ELF-1 (cell line): ENCODE measurements at places on chromosomes 2 and 18.
A peak's percentile ranks its signal among the peaks of the same experiment; 100 is the strongest.

DNA sequence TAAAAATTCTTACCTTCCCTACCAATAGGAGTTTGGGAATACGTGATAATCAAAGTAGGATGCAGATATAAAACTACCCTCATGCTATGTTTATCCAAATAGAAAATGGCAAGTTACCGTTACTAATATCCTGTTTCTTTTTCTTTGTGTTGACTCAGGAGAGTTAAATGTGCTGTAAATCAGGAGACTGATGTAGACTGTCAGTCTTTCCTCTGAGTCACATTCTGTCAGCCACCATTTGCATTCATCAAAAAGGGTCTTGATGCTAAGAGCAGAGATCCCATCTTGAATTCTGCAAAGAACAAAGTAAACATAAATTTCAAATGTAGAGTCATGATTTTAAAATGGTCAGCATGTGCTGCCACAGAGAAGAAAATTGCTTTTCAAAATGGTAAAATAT lies 712.8 kb downstream of the SOCS6 start:
- DNase-seq = no peak

DNA sequence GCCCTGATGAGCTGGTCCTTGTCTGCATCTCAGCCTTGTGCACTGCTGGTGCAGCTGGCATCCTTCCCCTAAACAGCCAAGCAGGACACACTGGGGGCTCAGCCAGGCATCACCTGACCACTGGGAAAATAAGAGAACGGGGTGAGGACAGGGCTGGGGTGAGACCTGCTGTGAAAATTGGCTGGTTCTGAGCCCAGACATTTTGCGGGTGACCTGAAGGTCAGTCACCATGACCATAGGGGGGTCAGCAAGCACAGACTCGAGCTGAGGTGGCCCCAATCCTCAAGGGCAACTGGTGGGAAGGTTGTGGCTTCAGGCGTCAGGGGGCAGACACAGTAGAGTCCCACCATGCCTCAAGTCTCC lies 144.9 kb upstream of the TWIST2 start:
- DNase-seq = no peak

- peak; percentile 35 for DNase-seq
Measured at GRCh38 chr2:951224-952006, 766 bp downstream of the SNTG2 start.

DNA sequence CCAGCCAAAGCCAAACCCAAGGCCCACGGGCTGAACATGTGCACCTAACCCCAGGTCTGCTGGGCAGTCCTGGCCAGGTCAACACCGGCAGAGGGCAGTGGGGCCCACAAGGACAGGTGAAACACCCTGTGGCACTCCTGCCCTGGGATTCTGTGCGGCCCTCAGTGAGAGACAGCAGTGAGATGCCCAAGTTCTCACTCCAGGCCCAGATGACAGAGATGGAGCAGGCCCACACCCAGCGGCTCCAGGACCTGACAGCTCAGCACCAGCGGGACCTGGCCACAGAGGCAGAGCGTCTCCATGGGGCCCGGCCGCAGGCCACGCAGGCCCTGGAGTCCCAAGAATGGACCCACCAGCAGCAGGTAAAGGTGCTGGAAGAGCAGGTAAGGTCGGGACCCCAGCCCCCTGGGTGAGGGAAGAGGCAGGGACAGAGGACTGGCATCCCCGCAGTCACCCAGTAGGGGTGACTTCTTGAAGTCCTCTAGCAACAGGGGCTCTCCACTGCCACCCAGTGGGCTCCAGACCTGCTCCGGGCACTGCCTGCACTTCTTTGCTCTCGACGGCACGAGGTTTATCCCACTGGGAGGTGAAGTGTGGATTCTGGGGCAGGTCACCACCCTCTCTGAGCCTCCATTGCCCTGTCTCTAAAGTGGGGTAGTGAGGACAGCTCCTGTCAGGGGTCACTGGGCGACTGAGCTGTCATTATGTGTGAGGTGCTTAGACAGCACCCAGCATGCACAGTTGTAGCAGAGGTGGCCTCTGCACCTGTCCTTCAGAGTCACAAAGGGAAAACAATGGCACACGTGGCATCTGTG lies 8.8 kb upstream of the SNED1 start:
- DNase-seq = peak; percentile 39

GRCh38 chr2:64204703-64205102 lies 60.5 kb upstream of the PELI1 start:
- no peak for DNase-seq

DNA sequence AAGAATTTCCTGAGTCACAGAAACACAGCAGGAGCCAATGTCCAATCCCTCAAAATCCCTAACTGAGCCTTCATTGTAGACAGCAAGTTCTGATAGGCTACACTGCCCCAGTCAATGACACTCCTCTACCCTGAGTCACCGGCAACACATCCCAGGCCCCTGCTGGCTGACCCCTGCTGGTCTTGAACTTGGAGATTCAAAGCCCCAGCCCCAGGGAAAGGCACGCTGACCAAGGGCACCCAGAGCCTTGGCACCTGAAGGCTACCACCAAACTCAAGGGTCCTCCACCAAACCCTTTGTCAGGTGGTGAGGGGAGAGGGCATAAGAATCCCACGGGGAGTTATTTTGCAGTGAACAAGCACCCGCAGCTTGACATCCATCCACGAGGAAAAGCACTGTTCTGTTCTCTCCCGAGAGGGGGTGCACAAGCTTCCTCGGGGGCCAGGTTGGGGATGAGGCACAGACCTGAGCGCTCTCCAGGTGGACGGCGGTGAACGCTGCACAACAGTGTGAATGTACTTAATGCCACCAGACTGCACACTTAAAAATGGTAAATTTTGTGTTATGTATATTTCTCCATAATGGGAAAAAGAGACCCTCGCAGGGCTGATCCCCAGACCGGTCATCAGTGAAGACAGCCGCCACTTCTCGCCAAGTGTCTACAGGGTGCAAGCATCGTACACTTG lies 46.9 kb downstream of the TFCP2L1 start:
- DNase-seq = peak; percentile 16
